ENCODE measurements at places on chromosomes 3 and 15. TPM values are rescaled to one million over a fixed set of nuclear protein-coding genes. Genes with fewer than 3 reads are reported as not detected.

GNAT1 gene
- polyA plus RNA-seq, result 0.05 TPM

MGLL gene
- polyA plus RNA-seq, result 47.2 TPM

HIGD2B gene
- not detected for polyA plus RNA-seq

SH2D7 gene
- not detected for polyA plus RNA-seq

GASK1A gene
- 1.6 TPM for polyA plus RNA-seq

ROPN1 gene
- polyA plus RNA-seq, result not detected

IMPG2 gene
- 0.10 TPM for polyA plus RNA-seq

SLC22A13 gene
- polyA plus RNA-seq, result 0.05 TPM

ALDH1A2 gene
- 1.3 TPM for polyA plus RNA-seq

SLC35G2 gene
- polyA plus RNA-seq, result 1.6 TPM

ARHGAP31 gene
- 2.3 TPM for polyA plus RNA-seq

KNG1 gene
- polyA plus RNA-seq, result not detected

ABTB1 gene
- polyA plus RNA-seq, result 138 TPM

ACKR2 gene
- 0.33 TPM for polyA plus RNA-seq

MDFIC2 gene
- polyA plus RNA-seq, result not detected

KCNMB3 gene
- polyA plus RNA-seq, result 7.2 TPM

GPR176 gene
- 2.7 TPM for polyA plus RNA-seq

IL12A gene
- 3.5 TPM for polyA plus RNA-seq

LRRIQ4 gene
- polyA plus RNA-seq, result 0.06 TPM

HRG gene
- not detected for polyA plus RNA-seq

ESYT3 gene
- not detected for polyA plus RNA-seq

SLC22A14 gene
- 0.17 TPM for polyA plus RNA-seq

CCRL2 gene
- 4.8 TPM for polyA plus RNA-seq

SPTSSB gene
- 0.26 TPM for polyA plus RNA-seq

C2CD4A gene
- polyA plus RNA-seq, result 0.04 TPM

TMEM266 gene
- polyA plus RNA-seq, result 0.89 TPM

GP5 gene
- 0.16 TPM for polyA plus RNA-seq

CLDN18 gene
- polyA plus RNA-seq, result not detected

PAK6 gene
- 0.24 TPM for polyA plus RNA-seq

GPR62 gene
- 0.05 TPM for polyA plus RNA-seq

CCDC54 gene
- polyA plus RNA-seq, result not detected

BRK1 gene
- 215 TPM for polyA plus RNA-seq

TUBGCP4 gene
- polyA plus RNA-seq, result 2.5 TPM

LEO1 gene
- 10.4 TPM for polyA plus RNA-seq

MYRIP gene
- 1.8 TPM for polyA plus RNA-seq

ARRDC4 gene
- 13.2 TPM for polyA plus RNA-seq

RPL39L gene
- 10.5 TPM for polyA plus RNA-seq

SLC2A2 gene
- polyA plus RNA-seq, result not detected

PLA2G4F gene
- 0.03 TPM for polyA plus RNA-seq

PSMD6 gene
- 49.0 TPM for polyA plus RNA-seq

GOLGA8T gene
- 0.06 TPM for polyA plus RNA-seq

RGMA gene
- 2.0 TPM for polyA plus RNA-seq

C3orf49 gene
- not detected for polyA plus RNA-seq

CASR gene
- polyA plus RNA-seq, result 0.08 TPM

EIF4A2 gene
- 354 TPM for polyA plus RNA-seq

CCR8 gene
- polyA plus RNA-seq, result not detected

AADAC gene
- not detected for polyA plus RNA-seq
